SK-N-SH (cell line): ENCODE measurements at places on chromosomes 2 and 18.

- DNase-seq, result peak; percentile 30
Measured at GRCh38 chr18:62183578-62184195, 3.2 kb downstream of the PIGN start.

- DNase-seq, result peak; percentile 72
Measured at GRCh38 chr2:70995426-70995729, 705 bp upstream of the TEX261 start.

- DNase-seq, result no peak
Measured at GRCh38 chr2:234983011-234983726, 31.4 kb downstream of the SH3BP4 start.

- DNase-seq, result no peak
Measured at GRCh38 chr18:6681331-6681875, 48.1 kb upstream of the ARHGAP28 start.

GRCh38 chr2:68386365-68386764, 21.3 kb downstream of the PLEK start:
- no peak for DNase-seq

- DNase-seq, result no peak
Measured at GRCh38 chr2:203915256-203915655, 21.3 kb upstream of the ICOS start.

GRCh38 chr2:155733091-155733853, 599.2 kb downstream of the NR4A2 start:
- no peak for DNase-seq

GRCh38 chr2:201262718-201263117, 2.4 kb downstream of the CASP8 start:
- no peak for DNase-seq

DNA sequence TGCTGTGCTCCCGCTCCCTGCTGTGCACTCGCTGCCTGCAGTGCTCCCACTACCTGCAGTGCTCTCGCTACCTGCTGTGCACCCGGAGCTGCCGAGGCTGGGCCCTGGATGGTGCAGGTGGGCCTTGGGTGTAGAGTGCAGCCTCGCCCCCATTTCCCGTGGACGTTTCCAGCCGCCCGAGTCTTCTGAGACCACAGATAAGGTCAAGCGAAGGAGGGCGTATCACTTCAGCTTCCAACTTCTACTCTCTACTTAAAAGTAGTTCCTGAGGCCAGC, 15.9 kb downstream of the TMEM18 start:
- no peak for DNase-seq

GRCh38 chr2:26850505-26850904, 2.6 kb downstream of the DPYSL5 start:
- DNase-seq, result no peak

GRCh38 chr18:48668466-48669179, 129.8 kb downstream of the CTIF start:
- no peak for DNase-seq

DNA sequence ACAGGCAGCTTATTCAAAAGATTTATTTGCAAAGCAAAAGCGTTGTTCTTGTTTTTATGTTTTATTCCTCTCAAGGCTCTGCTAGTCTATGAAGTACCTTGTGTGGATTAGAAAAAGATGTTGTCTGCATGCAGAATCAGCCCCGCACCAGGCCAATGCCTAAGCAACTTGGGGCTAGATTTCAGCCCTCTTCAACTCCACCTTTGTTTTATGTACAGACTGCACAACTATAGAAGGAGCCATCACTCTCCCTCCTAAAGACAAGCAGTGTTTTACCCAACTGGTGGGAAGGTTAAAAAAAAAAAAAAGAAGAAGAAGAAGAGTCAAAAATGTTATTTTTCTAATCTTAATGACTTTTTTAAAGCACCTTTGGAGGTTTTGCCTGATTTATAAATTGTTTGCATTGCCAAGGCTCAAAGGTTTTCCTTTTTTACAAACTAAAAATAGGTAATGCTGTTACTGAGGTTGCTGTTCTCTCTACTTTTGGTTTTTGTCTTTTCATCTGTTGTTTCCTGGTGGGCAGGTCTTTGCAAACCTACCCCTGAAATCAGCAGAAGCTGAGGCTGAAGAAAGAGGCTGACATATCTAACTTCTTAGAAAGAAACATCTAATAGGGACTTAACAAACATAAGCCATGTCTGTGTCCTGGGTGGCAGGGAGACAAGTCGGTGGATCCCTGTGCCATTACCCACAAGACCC, 164.0 kb downstream of the SLC39A10 start:
- no peak for DNase-seq

GRCh38 chr18:51621113-51621863, 423.8 kb upstream of the MEX3C start:
- peak; percentile 53 for DNase-seq

GRCh38 chr18:3401669-3402620, 48.0 kb upstream of the TGIF1 start:
- DNase-seq, result no peak

DNA sequence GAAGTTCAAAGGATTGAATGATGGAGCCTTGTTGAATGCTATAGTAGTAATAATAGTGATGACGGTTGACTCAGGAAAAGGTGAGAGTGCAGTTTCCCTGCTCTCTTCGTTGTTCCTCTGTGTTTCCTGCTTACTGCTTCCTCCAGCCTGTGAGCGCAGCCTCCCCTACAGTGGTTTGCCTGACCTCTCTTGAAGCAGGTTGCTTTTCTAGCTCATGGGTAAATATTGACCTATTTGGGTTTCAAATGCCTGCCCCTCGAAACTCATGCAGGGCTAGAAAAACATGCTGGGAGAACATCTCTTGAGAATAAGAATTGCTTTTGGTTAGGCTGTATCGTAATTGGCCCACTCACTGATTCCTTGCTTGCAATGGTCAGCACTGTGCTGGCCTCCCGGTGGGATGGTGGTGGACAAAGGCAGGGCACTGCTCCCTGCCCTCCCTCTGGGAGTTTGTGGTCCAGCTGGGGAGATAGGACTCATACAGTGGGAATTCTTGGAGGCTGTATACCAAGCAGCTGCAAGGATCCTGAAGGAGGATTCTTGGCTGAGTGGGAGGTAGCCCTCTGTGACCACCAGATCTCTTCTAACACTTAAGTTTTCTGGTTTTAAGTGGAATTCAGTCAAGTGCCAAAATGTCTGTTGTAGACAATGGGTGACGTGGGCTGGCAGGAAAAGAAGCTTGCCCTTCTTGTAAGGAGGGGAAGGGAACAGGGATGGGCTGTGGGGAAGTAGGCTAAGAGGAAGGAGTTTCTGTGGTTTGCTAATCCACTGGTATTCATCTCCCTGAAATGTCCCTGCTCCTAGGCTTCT, 5.4 kb upstream of the RNF181 start:
- DNase-seq, result no peak

GRCh38 chr2:84212611-84213314, 246.3 kb downstream of the SUCLG1 start:
- DNase-seq, result no peak

DNA sequence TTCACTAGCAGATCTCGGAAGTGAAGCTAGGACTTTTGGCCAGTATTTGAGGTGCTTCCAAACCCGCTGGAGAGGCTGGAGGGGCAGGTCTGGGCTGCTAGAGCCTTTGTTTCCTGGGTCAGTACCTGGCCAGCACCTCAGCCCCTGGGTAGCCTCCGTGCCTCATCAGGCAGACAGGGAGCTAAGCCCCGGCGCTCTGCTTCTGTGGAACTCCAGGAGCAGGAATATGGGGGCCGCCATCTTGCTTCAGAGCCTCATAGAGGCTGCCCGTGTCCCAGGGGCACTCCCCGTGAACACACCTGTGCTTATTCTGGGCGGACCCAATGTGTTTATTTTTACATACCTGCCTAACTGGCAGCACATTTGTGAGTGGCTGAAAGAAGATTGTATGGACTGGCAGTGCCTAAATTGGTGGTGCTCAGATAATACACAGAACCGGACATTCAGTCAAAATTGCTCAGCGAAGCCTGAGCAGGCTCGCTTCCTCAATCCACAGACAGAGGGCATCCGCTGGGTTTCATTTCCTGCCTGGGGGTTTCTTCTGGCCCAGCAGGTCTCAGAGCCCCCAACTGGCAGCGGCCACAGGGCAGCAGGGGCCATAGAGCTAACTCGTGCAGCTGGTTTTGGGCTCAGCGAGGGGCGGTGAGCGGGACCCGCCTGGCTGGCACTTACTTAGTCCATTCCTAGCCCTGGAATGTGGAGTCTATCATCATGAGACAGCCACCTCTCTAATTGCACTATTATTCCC, 176.8 kb upstream of the ALKAL2 start:
- DNase-seq, result peak; percentile 34

DNA sequence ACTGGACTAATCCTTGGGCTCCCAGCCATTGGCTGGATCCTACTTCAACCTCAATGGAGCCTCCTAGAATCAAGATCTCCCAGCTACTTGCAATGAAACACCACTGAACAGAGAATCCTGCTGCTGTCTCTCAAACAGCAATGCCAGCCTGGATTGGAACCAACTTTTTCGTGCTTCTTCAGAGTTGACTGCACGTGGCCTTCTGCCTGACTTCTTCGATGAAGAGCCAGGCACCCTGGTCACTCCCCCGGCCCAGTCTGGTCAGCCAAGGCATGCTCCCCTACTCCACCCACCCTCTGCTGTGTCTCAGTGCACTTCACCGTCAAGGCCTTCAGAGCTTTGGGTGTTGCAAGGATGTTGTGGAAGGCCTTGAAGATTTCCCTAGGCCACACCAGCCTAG, 148.7 kb downstream of the CLIP4 start:
- no peak for DNase-seq

GRCh38 chr2:131567891-131568290, 40.2 kb downstream of the CCDC74A start:
- no peak for DNase-seq

DNA sequence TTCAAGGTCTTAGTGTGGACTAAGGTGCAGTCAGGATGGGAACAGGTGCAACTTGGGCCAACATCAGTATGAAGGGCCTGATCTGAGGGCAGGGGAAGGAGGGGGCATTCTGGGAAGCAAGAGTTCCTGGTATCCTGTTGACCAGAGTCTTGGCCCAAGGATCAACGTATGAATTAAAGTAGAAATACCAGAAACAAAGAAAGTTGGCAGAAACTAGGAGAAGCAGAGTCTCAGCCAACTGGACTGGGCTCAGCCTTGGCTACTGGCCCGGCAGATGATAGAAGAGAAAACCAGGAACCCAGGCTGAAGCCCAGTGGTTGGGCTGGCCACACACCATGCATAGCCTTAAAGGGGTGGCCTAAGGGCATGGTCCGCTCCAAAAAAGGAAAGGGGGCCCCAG, 2.3 kb downstream of the CETN1 start:
- DNase-seq, result no peak

- DNase-seq, result no peak
Measured at GRCh38 chr2:228655331-228655730, 473.8 kb upstream of the SPHKAP start.

DNA sequence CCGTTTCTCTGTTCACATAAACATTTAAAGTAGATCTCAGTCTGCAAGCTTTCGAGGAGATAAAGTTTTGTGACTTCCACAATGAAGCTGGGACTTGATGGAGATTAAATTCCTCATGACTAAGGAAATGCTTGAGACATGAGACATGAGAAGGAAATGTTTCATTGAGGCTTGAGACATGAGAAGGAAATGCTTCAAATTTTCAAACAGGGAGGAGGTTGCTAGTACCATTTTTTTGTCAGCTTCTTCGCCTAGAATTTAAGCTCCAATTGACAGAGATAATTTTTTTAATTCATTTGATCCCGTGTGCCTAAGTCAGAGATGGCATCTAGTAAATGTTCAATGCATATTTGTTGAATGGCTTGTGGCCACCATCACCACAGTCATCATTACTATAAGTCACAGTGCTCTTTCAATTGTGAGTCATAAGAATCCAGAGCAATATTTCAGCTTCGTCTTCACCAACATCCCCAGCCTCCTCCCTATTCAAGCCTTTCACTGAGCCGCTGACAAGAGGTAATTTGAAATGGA, 543 bp upstream of the MARCHF4 start:
- no peak for DNase-seq

- DNase-seq, result no peak
Measured at GRCh38 chr2:144248350-144249034, 271.4 kb downstream of the ZEB2 start.

- DNase-seq, result peak; percentile 84
Measured at GRCh38 chr2:176156807-176157498, at the start of gene HOXD3. Gene HOXD3, plus strand, starts transcription at chr2:176157307. Its CDS starts 11,808 bp downstream, at chr2:176169115.

GRCh38 chr2:113136828-113137775, 9.7 kb downstream of the IL1RN start:
- peak; percentile 48 for DNase-seq

DNA sequence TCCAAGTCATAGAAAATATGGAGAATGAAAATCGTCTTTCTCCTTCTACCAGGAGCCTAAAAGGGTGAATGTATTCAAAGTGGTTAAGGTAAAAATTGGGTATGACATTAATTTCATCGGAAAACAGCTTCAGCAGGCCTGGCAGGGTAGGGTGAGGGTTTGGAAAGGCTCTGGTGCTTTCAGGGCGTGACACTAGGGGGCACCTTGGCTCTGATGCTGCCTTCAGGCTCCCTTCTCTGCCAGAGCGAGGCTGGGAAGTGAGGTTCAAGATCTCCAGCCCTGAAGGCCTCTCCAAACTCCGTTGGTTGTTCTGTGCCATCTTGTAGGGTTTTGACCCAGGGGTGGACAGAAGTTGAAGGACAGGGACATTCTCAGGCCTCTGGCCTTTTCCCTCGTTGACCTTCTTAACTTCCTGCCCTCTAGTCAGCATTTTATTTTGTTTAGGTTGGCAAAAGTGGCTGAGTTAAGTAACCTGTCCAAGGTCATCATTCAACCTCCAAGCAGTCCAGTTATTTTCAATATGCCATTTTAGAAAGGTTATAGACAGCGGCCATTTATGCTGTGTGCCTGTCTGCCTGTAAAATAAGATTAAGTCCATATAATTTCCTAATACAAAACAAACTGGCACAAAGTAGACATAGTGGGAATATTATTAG, 40.3 kb downstream of the EML6 start:
- no peak for DNase-seq

- DNase-seq, result no peak
Measured at GRCh38 chr2:164023896-164024295, 288.1 kb upstream of the FIGN start.

DNA sequence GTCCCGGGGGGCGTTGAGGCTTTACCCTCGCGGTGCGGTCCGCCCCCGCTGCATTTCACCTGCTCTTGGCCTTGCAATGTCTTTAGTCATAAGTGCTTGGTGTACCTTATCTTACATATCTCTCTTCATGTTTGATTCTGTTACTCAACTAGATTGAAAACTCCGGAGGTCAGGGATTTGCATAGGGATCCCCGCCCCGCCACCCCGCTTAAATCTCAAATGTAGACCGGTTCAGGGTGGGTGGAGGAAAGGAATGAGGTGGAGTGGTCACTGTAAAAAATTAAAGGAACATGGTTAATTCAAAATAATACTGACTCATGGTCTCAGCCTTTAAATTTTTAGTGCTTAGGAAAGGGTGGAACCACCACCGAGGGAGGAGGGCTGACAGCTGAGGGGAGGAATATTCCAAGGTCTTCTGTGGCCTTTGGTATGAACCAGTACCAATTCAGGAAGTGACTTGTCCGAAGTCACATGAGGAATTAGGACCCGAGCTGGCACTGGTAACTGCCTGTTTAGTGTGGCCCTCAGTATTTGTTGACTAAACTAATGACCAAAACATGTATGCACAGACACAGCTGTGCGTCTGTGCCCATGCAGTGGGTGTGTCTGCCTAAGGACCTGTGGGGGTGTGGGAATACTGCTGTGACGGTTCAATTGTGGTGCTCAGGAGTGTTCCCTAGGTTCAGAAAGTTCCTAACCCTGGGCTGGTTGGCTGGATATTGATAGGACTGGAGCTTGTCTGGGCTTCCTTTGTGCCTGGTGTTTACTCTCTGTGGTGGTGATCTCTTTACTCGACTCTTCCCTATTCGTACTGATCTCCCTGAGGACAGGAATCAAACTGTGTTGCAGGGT, 1.0 kb downstream of the PLEKHB2 start:
- DNase-seq, result peak; percentile 27
